ENCODE measurements at places on chromosomes 7 and 10. TPM values are rescaled to one million over a fixed set of nuclear protein-coding genes. Genes with fewer than 3 reads are reported as not detected.

The RALA gene
- 39.3 TPM for total RNA-seq

GRCh38 chr7:113664867-113665266 lies 253.9 kb downstream of the PPP1R3A start:
- no peak for DNase-seq

GRCh38 chr7:85055906-85056305 lies 130.9 kb downstream of the SEMA3D start:
- DNase-seq, result no peak

The SLC13A1 gene
- not detected for total RNA-seq

DNA sequence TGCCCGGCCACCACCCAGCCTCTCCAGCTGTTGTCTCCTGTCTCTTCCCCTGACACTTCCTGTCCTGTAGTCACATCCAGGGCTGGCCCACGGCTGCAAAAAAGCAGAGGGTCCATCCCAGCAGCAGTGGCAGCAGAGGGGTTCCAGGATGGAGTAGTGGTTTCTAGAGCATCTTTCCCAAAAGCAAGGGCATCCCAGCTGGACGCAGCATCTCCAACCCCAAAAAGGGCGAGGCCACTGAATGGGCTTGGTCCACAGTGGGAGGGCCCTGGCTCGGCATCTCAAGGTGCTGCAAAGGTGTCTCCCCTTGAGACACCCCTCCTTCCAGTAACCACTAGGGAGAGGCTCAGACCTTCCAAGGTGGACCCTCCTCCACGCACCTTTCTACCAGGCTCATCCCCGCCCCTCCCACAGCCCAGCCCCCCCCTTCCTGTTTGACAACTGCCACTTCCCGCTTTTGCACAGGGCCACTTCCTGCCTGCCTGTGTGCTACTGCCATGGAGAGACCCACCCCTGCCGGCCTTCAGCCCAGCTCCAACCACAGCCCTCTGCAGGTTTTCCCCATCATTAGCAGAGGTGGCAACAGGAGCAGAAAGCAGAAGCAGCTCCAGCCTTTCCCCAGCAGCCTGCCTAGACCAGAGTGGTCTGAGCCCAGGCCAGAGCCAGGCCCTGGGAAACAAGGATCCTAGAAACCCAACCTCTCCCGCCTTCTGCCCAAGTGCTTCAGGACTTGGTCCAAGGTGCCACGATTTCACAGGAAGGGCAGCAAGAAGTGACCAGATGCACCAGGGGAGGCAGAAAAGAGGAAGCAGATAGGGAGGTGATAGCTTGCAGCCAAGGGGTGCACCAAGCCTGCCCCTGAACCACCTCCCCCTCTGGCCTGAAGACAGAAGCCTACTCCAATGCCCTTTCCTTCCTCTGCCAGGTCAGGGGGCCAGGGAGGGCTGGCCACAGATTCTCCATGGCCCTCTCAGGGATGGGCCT lies 8.6 kb downstream of the CAMK2G start:
- DNase-seq, result no peak

The RNF148 gene
- total RNA-seq, result 0.78 TPM

The TCERG1L gene
- total RNA-seq, result 1.6 TPM

- DNase-seq, result no peak
Observed at GRCh38 chr7:6271694-6272440, 557 bp downstream of the CYTH3 start.

DNA sequence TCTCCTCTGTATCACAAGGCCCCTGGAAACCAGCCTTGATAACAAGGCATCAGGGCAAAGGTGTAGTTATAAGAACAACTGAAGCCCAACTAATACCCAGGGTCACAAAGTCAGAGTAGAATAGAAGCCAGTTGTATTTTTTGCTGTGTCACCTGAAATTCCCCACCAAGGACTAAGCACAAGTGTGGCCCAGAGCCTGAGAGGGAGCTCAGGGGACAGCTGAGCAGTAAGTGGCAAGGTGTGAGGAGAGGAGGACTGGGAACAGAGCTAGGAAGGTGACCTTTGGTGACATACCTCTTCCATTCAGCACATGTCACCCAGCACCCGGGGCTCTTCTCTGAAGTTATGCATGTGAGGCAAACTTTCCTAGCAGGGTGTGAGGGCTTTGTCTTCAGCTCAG lies 179.9 kb downstream of the HECW1 start:
- DNase-seq, result no peak

The SRGN gene
- 24.8 TPM for total RNA-seq

DNA sequence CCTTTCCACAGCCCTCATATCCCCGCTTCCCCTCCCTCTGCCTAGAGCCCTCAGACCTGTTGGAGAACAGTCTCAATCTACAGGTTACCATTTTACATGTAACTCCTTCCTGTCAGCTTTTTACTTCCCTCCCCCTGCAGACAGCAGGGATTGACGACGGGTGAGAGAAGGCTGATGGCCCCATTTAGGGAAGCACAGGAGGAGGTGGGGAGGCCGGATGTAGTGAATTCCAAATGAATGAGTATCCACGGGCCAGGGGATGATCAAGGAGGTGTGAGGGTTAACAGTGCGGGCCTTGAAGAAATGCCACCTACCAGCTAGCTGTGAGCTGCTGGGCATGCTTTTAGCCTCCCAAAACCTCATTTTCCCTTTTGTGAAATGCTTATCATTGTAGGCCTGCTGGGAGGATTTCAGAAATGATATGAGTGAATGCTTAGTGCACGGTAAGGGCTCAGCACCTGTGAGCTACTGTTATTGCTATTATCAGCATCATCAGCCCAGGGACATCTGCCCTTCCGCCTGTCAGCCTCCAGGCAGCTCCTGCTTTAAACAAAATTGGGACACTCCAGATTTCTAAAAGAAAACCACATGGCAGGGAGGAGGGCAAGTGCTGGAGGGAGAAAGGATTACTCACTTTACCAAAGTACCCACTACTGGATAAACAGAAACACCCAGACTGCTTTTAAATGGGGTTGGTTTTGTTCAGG lies 6.5 kb upstream of the NANOS1 start:
- DNase-seq, result no peak

DNA sequence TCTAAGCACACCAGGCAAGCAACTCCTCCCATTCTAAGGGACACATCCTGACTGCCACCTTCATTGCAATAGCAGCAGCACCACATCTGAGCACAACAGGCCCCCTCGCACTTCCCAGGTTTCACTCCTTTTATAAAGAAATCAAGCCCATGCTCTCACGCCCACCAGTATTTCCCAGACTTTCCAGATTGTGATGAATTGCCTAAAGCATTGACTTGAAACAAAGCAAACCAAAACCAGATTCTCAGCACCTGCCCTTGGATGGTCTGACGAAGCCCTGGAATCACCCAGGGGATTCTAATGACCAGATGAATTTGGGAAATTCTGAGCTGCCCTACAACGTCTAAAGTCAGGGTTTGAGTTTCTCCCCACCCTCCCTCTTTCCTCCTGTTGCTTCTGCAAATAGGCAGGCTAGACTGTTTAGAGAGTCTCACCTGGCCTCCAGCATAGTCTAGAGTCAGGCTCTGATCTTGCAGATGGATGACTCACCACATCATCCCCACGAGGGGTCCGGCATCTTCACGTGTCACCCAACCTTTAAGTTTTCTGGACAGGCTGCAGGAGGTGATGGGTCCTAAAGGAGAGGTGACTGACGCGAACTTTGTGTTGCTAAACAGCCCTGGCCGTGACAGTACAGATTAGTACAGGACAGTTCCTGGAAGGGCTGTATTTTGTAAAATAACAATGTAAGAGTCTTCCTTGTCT lies 198.0 kb downstream of the SKIDA1 start:
- DNase-seq, result no peak

GRCh38 chr10:111598433-111599059 lies 521.7 kb downstream of the ADRA2A start:
- DNase-seq, result no peak

The FOXI2 gene
- total RNA-seq, result not detected

DNA sequence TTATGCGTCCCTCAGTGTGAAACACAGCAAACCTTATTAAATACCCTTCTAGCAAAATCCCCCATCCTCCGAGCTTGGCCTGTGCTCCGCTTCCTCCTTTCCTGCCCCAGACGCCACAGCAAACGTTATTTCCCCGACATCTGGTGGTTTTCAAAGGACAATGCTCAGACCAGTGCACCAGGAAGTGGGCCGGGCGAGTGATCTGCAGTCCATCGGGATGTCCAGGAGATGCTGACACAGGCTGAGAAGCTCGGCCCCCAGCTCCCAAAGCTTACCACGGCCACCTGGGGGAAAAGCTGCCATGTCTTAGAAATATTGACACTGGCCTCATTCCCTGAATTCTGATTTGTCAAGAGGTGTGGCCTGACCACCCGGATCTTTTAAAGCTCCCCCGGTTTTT lies 129.5 kb downstream of the PTPRN2 start:
- DNase-seq, result no peak

The PRRT4 gene
- 2.7 TPM for total RNA-seq

DNA sequence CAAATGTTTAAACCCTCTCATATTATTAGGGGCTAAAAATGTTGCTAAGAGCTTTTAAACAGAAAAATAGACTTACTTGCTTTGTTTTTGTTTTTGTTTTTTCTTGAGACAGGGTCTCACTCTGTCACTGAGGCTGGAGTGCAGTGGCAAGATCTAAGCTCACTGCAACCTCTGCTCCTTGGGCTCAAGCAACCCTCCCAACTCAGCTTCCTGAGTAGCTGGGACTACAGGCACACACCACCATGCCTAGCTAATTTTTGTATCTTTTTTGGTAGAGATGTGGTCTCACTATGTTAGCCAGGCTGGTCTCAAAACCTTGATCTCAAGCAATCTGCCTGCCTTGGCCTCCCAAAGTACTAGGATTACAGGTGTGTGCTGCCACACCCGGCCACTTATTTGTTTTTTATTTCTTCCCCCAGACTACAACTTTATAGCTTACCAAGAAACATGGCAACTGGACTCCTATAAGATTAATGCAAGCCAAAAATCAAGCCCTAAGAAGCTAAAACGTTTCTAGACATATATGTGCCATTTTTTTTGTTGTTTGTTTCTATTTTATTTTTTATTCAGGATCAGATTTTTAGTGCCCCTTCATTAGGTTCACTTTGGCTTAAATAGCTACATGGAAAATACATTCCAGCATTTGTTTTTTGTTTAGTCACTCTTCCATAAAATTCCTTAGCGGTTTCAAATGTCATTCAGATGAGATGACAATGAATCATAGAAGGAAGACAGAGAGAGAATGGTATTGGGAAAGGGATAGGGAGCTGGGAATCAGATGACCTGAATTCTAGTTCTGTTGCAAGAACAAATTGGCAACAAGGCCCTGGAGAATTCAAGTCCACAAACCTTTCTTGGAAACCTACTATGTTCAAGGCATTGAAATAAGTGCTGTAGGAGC lies 163.4 kb upstream of the MKLN1 start:
- no peak for DNase-seq

DNA sequence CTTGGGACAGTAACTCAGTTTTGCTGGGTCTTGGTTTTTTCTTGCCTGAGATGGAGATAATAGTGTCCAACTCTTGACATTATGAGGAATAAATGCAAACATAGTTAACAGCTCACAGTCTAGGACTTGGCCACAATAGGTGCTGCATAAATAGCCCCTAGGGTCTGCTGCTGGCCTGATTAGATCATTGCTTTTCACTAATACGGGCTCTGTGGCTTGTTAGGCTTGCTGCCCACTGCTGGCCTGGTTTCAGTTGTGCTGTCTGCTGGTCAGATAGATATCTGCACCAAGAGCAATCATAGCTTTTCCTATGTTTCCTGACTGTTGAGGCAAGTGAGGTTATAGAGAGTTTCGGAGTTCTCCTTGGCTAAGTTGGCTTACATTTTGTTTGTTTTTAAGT lies 246.1 kb downstream of the DNAJB9 start:
- DNase-seq, result no peak

DNA sequence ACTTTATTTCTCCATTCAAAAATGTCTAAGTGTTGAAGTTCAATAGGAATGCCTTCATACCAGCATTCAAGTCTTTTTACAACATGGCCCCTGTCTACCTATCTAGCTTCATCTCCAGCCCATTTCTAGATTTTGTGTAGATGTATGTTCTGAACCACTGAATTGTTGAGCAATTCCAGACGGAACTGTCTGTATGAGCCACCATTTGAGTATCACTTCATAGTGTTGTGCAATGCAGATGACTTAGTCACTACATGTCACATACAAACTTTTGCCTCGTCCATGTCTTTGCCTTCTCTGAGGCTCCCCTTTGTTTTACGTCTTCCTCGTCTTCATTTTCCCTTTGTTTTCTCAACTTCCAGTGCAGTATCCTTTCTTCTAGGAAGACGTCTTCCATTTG lies 118.1 kb downstream of the INHBA start:
- DNase-seq, result no peak

The C10orf105 gene
- under 0.01 TPM for total RNA-seq

DNA sequence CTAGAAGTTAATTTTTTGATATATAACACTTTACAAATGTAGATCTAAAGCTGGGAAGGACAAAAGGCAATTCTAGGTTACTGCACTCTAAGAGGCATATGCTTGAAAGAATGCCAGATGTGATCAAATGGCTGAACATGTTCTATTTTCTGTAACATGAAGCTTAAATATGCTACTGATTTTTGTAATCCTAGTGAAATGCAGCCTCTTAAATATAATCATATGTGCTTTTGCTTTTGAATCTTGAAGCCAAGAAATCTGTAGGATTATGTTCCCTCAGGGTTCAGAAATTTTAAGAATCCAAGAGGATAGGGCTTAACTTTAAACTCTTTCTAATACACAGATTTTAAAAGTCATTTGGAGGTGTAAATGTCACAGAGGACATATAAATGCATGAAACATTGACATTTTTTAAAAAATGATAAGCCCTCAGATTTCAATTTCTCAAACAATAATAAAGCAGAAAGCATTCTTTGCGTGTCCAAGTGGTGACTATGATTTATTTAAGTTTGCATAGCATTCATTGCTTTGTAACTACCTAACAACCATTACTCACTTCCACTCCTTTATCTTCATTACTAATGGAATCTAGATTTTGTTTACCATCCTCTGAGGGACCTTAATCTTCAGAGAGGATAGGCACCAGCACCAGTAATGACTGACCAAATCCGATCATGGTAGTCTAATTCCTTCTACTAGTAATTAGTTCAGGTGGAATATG lies 170.4 kb downstream of the MAGI2 start:
- no peak for DNase-seq

- DNase-seq, result no peak
Observed at GRCh38 chr7:30281791-30282190, 2.6 kb upstream of the ZNRF2 start.

GRCh38 chr10:3785851-3786271 lies 852 bp upstream of the KLF6 start:
- DNase-seq, result no peak

The RET gene
- 0.94 TPM for total RNA-seq

GRCh38 chr7:129949292-129950133 lies 3.2 kb downstream of the UBE2H start:
- DNase-seq, result no peak

DNA sequence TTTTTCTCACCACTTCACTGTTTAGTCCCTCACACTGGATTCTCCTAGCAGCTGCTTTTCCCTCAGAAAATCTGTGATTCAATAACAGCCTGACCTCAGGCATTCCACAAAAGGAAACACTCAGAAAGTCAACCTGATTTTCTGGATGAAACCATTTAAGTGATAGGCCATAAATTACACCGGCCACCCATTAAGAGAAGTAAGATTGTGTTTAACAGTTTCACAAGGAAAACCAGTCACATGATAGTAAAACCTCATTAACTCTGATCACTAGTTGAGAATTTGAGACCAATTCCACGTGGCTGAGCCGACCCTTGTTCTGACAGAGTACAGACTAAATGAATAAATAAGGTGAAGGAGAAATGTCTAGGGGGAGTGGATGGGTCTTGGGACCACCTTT lies 7.7 kb downstream of the GRM8 start:
- no peak for DNase-seq

Measured in occipital lobe (tissue), 3 donors.